Sigmoid colon (tissue), 7 donors: ENCODE measurements at places on chromosomes 6 and 20.

DNA sequence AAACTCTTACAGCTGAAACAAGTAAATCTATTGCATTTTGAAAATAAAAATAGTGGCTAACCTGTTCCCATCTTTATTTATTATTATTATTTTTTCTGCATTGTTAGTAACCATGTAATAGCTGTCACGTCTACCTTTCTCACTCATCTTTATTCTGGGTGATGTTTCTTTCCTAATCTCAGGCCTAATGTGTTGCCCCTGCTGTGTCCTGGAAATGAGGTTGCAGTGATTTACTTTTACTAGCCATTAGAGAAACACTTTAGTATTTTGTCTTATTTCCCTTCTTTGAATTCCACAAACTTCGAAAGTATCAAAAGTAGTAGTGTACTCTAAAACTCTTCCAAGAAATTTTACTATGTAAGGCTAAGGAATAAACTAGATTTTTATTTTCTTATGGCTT, 546.9 kb downstream of the GRIK2 start:
- DNase-seq: no peak

DNA sequence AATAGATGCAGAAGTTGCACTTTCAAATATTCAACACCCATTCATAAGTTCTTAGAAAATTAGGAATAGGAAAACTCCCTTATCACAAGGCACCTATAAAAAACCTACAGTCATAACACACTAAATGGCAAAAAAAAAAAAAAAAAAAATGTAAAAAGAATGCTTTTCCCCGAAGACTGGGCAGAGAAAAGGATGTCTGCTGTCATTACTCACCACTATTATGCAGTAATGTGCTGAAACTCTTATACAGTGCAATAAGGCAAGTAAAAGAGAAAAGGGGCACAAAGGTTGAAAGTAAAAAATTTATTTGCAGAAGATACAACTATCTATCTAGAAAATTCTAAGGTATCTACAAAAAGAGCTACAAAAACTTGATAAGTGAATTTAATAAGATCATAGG, 607.8 kb upstream of the ARID1B start:
- no peak for DNase-seq

- no peak for DNase-seq
Measured at GRCh38 chr20:25324412-25324811, 66.2 kb downstream of the ABHD12 start.

- DNase-seq: no peak
Measured at GRCh38 chr20:40331807-40332560, 357.1 kb downstream of the MAFB start.

DNA sequence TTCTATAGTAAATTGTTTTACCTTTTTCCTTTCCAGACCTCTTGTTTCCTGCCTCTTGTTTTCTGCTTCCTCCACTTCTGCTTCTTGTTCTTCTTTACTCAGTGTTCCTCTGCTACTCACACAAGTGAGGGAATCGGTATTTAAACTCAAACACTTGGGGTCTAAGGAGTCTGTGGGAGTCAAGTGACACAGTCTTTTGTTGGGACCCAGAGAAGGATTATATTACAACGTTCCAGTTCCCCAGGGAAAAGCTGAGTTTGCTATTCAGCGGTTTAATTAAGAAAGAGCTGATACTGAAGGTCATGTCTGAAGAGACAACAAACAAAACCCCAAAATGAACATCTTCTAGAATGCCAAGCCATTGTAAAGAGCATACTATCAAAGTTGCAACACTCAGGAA, 107.8 kb upstream of the CITED2 start:
- DNase-seq: no peak

GRCh38 chr20:35334311-35335101, 42.3 kb upstream of the FAM83C start:
- DNase-seq: no peak

DNA sequence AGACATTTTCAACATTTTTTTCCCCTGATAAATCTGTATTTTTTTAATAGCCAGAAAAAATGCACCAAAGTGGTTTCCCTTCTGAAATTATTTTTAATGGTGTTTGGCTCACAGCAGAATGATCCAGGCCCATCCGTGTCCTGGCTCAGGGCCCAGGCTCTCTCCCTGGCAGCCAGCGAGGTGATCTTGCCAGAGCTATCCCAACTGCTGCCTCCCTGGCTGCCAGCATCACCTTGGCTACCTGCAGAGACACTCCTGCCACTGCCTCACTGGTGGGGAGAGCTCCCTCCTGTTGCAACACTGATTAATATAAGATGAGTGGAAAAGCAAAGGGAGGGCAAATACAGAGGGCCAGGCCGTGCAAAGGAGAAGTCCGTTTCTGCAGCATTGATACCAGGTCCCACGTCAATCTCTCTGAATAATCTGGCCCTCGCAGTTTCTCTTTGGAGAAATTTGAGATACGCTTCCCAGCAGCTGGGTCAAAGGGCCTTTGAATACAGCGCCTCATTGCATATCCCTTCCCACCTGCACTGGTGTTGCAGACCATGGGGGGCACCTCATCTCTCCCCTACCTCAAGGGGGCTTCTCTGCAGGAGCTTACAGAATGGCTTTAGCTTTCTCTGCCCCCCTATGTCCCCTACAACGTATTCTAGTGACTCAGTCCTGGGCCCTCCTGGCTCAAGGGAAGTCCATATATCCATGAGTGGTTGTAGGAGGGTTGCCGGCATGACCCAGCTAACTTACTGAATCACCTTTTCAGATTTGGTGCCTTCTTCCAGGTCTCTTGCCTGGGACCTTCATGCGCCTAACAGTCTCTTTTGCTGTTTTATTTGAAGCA, 12.8 kb upstream of the DSTN start:
- peak; percentile 93 for DNase-seq

GRCh38 chr6:140697585-140697984, 1323.1 kb upstream of the CITED2 start:
- no peak for DNase-seq

DNA sequence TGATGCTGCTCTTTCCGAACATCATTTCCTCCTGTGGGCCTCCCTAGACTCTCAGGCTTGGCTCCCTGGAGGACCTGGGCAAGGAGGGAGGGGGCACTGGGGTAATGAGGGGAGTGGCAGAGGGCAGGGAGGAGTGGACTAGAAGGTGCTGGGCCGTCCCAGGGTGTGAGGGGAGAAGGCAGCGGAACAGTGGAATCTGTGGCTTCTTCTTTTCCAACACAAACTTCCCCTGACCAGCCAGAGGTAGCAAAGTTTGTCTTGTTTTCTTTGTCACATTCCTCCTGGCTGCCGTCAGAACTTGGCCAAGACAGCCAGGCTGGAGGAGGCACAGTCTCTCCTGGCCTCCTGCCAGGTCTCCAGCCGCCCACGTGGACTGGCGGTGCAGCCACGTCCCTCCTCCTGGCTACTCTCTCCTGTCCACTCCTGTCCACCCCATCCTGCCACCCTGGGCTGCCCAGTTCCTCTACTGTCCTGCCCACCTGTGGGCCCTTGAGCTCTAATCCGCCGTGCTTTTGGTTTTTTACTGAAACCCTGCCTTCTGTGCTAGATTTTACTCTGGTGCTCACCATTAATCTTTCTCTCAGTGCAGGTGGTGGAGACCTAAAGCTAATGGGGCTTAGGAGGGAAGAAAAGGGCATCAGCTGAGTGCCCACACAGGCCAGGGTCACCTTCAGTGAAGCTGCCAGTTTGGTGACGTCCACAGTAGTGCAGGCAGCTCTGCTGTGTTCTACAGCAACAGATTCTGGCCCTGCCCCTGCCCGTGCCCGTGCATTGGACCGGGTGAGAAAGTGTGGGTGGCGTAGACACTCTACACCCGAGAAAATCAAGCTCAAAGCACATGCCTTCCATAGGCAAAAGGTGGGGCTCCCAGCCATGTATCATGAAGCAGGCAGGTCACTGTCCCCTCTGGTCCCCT, 2.8 kb upstream of the CDSN start:
- peak; percentile 89 for DNase-seq
